ENCODE measurements at places on chromosomes 4 and X.

GRCh38 chr4:105148356-105148755 is 1.7 kb downstream of the TET2 start:
- DNase-seq, result no peak

DNA sequence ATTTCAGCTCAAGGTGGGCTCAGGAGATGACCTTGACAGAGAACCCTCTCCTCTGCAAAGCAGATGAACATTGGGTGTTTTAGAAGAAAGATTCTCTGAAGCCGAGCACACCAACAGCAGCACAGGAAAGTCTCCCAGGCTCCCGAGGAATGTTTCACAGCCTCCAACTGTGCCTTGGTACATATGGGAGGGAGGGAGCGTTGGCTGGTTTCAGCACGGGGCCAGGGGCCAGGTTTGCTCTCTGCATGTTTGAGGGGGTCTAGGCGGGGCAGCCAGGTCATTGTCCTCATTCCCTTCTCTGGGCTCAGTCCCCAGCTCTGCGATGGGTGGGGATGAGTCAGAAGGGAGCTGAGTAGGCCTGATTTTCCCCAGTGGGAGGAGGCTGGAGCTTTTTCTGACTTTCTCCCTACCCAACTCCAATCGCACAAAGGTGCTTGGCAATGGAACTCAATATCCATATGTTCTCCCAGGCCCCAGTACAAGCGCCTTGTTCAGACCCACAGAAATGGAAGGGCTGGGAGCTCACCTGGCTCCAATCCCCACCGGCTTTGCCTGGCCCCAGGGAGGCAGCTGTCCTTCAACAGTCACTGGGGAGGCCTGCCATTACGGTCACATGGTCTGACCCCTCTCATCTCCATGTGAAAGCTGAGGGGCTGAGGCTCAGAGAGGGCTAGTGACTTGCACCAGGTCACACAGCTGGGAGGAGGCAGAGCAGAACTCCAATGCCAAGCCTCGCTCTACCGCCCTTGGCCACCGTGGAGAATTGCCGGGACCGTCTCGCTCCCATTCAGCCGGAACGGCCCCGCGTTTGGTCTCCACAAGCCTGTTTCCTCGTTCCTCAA is 108.4 kb upstream of the AFAP1 start:
- no peak for DNase-seq

- no peak for DNase-seq
These were observed 279.8 kb downstream of the BCOR start for GRCh38 chrX:39817754-39818470.

- DNase-seq, result peak; percentile 24
These were observed 126.8 kb downstream of the KLHL8 start for GRCh38 chr4:87093443-87094123.

DNA sequence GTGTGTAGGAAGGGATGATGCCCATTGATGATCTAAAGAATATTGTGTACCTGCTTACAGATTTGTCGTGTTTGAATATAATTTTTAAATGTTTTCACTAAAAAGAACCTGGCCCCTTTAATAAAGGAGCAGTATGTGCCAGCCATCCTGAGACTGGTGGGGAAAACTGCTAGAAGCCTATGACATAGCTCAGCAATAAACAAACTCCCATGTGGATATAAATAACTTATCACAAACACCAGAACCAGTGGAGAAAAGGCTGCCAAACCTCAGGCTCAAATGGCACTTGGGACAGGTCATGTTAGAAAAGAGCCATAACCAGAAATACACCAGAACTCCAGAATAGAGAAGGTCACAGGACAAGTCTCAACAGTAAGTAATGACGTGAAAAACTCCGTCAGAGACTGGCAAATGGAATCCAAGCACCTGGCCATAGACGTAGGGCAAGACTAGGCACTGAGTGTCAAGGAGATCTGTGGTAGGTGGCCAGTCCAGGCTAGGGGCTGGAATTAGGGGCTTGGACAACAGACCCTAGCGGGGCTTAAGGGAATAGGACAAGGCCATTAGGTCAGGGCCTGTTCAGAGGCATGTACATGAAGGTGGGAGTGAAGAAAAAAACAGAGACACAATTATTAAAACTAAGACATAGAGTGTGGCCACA is 11.7 kb upstream of the QRFPR start:
- no peak for DNase-seq

- no peak for DNase-seq
These were observed 226.0 kb downstream of the LDB2 start for GRCh38 chr4:16672421-16672820.

DNA sequence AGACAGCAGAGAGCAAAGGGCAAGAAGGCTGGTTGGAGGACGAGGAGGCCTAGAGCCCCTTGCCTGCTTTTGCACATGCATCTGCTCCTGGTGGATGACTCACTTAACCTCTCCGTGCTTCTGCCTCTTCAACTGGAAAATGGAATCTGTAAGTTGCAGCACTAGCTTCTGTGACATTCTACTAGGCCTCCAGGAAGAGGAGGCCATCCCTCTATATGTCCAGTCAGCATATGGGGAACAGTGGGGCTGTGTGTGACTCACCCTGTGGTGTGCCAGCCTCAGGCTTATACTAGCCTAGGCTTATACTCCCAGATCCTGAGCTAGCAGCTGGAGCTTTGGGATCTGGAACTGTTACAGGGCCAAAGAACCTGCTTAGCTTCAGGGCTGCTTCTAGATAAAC is 36.0 kb downstream of the RTL9 start:
- no peak for DNase-seq

DNA sequence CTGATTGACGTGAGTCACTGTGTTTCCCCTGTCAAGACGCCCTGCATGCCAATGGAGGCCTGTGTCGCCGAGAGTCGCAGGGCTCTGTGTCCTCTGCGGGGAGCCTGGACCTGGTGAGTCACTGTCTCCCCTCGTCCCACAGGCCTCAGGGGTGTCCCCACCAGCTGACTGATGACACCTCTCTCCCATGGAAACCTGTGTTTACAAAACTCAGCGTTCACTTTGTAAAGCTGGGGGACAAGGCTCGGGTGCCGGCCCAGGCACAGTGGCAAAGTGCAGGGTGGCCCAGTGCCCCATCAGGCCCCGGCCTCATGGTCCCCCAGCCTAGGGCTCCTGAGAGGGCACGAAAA is 21.2 kb upstream of the HGFAC start:
- DNase-seq, result no peak

DNA sequence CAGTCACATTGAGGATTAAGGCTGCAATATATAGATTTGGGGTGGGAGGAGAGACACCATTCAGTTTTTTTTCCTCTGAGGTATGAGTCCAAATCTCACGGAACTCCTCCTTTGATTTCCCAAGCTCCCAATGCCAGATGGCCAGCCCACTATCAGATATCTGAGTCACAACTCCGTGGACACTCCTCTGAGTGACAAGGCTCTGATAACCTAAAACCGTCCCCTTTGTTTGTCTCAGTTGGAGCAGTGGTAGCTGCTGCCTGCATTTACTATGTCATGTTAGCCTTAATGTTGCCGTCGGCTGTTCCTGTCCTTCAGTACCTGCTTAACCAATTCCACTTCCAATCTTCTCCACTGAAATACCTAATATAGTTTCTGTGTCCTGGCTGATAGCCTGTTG is 107.3 kb downstream of the DTHD1 start:
- DNase-seq, result no peak

- no peak for DNase-seq
These were observed 15.8 kb downstream of the NLGN3 start for GRCh38 chrX:71160475-71160874.

DNA sequence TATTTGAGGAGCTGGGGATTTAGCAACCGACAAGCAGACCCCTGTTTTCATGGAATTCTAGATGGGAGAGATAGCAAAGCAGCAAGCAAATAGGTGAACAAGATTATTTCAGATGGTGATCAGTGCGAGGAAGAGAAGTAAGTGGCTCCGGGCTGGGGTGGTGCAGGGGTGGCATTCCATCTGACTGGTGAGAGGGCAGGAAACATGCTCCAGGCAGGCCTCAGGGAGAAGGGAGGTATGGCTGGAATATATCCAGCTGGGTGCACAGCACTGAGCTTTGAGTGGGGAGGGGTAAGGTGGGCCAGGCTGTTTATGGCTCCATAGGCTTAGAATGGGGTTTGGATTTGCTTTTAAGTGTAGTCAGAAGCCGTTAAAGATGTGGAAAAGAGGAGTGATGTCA is 21.2 kb downstream of the PTTG2 start:
- DNase-seq, result no peak

DNA sequence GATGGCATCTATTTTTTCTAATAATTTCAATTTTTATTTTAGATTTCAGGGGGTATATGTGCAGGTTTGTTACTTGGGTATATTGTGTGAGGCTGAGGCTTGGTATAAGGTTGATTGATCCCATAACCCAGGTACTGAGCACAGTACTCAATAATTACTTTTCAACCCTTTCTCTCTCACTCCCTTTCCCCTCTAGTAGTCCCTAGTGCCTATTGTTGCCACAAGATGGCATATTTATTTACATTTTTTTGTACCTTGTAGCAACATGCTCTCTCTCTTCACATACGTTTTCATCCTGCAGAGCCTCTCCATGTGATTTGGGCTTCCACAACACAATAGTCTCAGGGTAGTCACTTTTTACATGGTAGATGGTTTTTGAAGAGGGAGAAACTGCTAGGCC is 172.0 kb downstream of the ATOH1 start:
- DNase-seq, result no peak

- no peak for DNase-seq
These were observed 64.9 kb downstream of the DOCK11 start for GRCh38 chrX:118560489-118560888.

GRCh38 chr4:120236873-120237272 is 170.2 kb upstream of the MAD2L1 start:
- DNase-seq, result no peak

GRCh38 chr4:156656896-156657295 is 314.7 kb downstream of the PDGFC start:
- no peak for DNase-seq

DNA sequence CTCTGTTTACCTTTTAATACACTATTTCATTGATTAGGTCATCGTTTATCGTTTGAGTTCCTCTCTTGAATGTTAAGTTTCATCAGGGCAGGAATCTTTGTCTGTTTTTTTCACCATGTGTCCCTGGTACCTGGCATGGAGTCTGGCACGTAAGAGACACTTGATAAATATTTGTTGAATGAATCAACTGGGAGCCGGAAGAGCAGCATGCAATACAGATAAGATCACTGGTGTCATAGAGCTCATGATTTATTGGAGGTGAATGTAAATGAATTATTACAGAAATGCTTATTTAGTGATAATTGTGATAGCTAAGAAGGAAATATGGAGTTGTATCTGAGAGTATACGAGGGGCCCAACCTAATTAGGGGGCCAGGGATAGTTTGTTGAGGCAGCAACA is 62.8 kb downstream of the UCHL1 start:
- no peak for DNase-seq

DNA sequence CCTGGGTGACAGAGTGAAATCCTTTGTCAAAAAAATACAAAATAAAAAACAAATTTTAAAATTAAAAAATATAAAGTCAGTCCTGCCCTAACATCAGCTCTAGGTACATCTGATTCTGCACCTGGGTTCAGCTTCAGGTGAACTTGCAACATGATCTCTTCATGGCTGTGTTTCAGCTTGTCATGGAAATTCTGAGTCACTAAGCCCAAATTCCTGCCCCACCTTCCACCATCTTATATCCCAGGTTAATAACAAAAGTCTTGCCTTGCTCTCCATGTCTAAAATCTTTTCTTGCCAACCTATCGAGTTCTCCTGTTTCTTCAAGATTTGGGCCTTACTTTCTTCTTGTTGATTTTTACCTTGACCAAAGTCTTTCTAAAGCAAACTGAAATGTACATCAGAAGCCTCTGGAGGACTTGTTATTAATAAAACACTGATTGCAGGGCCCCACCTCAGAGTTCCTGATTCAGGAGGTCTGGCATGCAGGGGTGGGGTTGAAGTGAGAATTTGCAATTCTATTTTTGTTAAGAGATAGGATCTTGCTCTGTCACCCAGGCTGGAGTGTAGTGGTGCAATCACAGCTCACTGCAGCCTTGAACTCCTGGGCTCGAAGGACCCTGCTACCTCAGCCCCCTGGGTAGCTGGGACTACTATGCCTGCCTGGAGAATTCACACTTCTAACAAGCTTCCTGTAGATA is 125.8 kb upstream of the VCX3A start:
- no peak for DNase-seq

DNA sequence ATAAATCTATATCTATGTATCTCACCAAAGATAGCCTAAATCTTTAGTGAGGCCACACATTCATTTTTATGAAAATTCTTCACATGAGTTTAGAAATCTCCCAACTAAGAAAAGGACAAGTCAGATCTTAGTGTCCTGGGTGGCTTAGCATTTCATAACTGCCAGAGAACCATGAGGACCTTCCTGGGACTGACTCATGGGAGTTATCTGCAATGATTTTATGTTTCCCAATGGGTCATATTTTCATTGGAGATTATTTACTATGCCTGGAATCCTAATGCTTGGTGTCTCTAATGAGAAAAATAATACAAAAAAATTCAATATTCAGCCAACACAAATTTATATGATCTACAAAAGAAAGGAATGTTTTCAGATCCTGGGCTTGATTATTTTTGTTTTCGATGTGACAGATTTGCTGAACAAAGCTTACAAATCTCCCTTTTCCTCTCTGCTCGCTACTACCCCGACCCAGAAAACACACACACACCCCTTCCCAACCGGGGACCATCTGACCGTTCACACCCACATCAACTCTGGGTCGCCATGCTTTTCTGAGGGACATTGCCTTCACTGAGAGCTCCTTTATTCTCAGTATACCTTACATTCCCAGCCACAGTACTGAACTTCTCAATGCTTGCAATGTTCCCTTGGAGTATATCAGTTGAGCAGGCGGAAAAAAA is 40.1 kb downstream of the SORBS2 start:
- no peak for DNase-seq

Measured in stimulated activated naive CD4-positive, alpha-beta T cell (primary cell).